NCI-H1092 (cell line): ENCODE measurements at places on chromosomes 7 and 10.

DNA sequence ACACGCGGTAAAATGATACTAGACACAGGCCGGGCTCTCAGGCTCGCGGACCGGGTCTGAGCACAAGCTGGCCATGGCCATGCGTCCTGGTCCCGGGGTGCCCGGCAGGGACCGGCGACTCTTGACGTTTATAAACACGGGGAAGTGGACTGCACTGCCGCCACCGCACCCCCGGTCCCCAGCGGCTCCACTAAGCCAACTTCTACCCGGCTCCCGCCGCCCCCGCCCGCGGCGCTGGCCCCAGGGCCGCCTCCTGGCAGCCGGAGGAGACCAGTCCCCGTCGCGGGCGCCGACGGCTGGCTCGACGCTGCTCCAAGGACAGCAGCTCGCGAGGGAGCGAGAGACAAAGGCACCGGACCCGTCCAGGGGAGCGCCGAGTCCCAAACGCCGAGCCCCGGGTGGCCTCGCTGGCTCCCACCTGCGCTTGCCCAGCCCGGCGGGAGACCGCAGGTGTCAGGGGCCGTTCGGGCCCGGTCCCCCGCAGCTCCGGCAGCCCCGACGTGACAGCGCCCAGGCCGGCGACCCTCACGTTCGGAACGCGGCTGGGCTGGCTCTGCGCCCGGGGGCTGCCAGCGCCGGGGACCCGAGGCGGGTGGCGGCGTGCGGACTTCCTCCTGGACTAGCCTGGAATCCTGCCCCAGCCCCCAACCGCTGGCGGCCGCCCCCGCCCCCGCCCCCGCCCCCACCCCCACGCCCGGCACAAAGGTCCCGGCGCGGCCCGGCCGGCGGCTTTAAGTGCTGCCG, 517 bp downstream of the ITGB1 start:
- peak; percentile 20 for DNase-seq

DNA sequence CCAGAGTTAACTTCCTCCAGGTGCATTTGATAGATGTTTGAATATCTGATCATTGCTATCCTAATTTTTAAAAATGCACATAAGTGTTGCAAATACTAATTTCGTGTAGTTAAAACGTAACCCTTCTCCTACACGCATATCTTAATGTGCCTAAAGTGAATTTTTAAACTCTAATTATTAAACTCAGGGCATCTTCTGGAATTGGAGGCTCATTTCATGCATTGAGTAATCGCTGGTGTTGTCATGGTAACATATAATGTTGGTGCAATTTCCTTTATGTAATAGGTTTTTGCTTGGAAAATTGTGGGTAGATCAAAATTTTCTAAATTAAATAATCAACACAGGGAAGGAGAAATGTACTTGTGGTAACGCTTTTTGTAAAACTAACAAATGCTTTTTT, 56.2 kb downstream of the ARMC3 start:
- DNase-seq, result no peak

- no peak for DNase-seq
Observed at GRCh38 chr7:16526742-16527540, at the start of gene LRRC72. TSS of gene LRRC72 (plus strand) at chr7:16526825. CDS start at chr7:16526953, 128 bp downstream.

DNA sequence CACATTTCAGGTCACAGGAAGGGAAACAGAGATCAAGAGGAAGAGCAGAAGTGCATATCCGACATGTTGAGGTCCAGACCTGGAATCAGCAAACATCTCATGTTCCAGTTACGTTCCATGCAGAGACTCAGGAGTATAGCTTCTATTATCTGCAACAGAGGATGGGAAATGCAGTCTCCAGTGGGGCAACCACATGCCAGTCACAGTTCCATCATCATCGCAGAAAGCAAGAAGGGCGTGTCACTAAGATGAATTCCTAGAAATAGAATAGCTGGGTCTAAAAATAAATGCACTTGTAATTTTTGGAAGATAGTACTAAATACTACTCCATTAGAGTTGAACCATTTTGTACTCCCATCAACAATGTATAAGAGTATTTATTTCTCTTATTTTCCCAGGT, 133.2 kb upstream of the MDFIC start:
- DNase-seq, result no peak

GRCh38 chr7:128060018-128060417, 28.8 kb upstream of the LRRC4 start:
- DNase-seq, result no peak

- no peak for DNase-seq
Observed at GRCh38 chr7:154931906-154932305, 71.0 kb downstream of the PAXIP1 start.

DNA sequence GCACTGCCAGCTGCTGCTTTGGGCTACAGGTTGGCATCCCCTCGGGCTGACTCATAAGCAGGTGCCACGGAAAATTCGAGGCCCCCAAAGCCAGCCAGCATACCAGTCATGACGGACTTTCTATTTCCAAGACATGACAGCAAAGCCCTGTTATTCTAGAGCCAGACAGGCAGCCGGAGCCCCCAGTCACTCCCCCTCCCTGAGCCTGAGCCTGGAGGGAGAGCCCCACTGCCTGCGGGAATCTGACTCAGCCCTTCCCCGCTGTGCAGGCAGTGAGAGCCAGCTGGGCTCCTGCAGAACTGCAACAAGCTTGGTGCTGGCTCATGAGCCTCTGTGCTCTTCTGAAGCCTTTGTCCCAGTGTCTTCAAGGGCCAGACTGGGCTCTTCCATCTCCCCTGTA, 15.8 kb downstream of the BTBD16 start:
- no peak for DNase-seq

GRCh38 chr7:40802497-40802896, 667.7 kb downstream of the SUGCT start:
- no peak for DNase-seq

DNA sequence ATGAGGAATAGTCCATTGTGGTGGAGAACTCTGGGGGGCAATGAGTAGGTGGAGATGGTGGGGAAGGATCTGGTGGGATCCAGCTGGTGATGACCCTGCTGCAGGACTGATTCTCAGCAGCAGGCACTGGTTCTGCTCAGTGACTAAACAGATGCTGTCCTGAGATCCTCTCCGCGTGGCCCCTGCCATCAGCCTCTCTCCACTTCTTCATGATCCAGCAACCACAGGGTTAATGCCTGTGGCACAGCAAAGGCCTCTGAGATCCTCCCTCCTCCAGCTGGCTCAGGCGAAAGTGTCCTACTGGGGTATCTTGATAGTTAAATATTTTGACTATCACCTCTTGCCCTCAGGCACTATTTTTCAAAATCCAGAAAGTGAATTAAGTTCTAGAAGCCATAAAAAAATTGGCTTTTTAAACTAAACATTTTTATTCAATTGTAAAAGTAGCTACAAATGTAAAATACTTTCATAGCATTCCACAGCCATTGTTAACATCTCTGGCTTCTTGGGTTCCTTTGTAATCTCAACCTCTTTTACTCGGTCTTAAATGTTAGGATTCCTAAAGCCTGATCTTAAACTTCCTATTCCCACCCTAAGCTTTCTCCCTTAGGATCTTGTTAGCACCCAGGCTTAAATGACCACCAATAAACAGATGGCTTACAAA, 13.1 kb downstream of the PLAU start:
- DNase-seq, result no peak

DNA sequence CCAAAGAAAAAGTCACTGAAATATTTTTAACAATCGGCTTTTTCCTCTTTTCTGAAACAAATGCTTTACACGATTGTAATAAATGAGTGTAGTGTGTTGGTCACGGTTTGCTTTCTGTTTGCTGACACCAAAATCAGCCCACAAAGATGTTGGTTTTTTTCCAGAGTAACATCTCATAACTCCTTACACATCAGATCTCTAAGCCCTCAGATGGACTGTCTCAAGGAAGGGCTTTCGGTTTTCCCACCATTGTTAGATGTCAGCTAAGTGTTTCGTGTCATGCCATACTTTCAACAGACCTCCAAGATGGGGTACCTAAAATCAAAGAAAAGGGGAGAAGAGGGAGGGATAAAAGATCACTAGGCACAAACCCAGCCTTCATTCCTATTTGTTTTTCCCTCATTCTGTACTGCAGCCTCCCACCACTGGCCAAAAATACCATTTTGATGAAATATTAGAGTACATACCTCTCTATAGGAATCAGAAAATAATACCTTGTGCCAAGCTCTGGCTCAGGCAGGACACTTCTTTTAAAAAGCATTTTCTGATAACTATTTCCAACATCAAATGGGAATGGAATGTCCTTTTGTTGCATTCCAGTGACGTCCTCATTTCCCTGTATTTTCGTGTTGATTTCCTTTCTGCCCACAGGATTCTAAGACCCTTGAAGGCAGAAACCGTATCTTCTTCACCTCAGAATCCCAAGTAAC, 159.1 kb downstream of the DGKI start:
- DNase-seq, result no peak

DNA sequence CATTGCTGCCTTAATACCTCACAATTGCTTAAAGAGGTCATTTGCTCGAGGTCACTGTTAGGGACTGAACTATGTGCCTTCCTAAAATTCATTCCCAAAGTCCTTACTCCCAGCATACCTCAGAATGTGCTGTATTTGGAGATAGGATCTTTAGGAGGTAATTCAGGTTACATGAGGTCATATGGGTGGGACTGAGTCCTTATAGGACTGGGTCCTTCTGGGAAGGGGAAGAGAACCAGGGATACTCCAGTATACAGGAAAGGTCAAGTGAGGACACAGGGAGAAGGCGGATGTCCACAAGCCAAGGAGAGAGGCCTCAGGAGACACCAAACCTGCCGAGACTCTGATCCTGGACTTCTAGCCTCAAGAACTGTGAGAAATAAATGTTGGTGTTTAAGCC, 253.3 kb downstream of the PRPF18 start:
- DNase-seq, result no peak

GRCh38 chr10:117399341-117400196, 24.3 kb upstream of the PDZD8 start:
- DNase-seq, result no peak

- DNase-seq, result no peak
Observed at GRCh38 chr10:88944813-88945212, 7.8 kb downstream of the ACTA2 start.

- no peak for DNase-seq
Observed at GRCh38 chr7:53340220-53340619, 304.8 kb downstream of the POM121L12 start.

DNA sequence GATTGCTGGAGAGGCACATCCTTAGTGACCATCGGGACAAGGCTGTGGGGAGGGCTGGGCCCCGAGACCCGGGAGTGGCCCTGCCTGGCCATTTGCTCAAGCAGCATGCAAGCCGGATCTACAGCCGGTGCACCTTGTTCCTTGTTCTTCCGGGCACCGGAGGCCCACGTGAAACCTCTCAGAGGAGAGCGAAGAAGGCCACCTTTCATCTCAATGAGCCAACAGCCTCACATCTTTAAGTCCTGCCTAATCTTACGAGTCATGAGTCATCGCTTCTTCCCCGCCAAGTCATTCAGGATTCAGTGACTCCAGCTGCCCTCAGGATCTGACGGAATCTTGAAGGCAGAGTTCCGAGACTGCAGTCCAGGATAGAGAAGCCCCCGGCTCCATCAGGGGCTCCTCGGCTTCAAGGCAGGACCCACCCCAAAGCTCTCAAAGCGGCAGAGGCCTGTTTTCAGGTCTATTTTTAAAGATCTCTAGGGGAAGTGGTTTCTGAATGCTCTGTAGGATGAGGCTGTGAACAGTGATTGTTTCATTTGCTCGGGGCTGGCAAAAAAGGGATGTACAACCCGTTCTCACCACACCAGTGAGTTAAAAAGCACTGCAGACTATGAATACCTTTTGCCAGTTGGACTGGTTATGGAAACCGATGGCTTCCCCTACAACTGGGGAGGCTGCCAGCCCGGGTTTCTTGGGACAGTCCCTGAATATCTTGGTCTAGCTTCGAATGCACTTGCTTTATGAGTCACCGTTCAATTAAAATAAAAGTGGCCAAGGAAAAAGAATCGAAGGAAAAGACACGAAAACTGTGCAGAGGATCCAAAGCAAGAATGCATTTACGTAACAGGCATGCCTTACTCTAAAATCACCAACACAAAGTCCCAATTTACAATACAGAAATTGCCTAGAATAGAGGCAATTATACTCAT, 57.2 kb upstream of the ECHDC3 start:
- no peak for DNase-seq

DNA sequence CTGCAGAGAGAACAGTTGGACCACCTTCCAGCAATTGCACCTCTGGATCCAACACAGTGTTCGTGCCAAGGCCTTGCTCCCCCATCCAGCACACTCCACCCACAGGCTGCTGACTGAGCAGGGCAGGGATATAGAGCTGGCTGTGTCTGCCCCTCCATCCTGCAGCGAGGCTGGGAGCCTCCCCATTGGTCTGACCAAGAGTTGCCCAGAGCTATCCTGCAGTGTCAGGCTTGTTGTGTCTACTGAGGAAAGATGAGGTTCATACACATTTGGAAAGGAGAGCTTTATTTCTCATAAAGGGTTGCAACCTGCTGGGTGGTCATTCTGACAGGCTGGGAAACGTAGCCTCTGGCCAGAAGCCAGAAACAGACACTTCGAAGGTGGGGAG, 27.1 kb downstream of the PRF1 start:
- peak; percentile 43 for DNase-seq

- no peak for DNase-seq
Observed at GRCh38 chr10:96656839-96657238, 63.5 kb downstream of the PIK3AP1 start.

DNA sequence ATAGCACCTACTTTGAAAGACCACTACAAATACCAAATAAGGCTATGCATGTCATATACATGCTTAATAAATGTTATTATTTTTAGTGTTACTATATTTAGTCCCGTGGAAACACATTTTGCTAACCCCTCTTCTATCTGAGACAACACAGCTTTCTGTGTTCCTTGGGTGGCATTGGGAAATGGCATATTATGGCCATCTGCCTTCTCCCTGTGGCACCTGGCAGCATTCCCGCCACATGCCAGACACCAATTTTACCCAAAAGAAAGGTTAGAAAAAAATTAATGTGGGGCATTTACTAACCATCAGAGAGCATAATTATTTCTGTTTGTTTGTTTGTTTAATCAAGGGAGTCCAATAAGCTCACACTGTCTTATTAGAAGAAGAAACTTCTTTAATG, 168.6 kb upstream of the ETV1 start:
- no peak for DNase-seq

DNA sequence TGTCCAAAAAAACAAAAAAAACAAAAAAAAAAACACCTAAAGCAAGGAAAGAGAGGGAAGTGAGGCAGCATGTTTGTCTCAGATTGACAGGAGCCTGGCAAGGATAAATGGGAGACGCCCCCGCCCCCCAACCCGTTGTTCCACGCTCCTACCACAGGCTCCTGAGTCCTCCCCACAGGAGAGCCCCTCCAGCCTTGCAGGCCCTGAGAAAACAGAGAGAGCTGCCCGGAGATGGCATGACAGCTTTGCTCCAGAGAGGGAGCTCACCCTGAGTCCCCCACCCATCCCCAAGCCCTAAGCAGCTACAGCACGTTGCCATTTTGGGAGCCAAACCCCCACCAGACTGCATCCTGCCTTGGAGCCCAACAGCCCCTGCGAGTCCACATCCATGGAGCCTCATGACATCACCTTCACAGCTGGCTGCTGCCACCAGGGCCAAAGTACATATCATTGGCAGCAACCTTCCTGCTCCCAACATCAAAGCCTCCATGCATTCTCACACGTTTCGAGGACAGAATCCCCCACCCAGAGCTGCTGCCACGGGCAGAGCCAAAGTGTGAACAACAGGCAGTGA, 1283.3 kb downstream of the TYW1 start:
- no peak for DNase-seq
